ENCODE measurements at places on chromosomes 5 and 9.

DNA sequence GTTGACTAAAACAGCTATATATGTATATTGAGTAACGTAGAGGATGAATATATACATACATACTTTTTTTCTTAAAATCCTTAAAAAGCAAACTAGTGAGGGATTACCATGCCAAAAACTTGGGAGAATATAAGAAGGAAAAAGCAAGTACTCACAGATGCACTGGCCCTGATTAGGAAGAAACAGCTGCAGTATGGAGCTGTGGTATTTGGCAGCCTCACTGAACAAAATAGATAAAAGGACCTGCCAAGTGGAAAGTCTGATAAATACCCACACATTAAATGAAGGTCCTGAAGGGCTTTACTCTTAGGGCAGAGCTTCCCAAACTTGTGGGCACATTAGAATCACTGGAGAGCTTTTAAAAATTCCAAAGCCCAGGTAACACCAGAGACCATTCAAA is 80.6 kb downstream of the FEM1C start:
- no peak for DNase-seq

DNA sequence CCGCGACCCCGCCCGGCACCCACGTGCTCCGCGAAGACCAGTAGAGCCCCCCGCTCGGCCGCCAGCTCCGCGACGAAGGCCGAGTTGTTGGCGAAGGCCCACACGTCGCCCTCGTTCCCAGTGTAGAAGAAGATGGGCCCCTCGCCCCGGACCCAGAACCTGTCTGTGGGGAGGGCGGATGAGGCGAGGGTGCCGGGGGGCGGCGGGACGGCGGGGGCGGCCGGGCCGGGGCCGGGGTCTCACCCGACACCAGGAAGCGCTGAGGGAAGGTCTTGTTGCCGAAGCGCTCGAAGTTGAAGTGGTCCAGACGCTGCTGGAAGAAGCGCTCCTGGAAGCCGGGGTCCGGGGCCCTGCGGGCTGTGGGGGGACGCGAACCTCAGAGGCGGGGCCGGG is 317 bp downstream of the DPP7 start:
- no peak for DNase-seq

- DNase-seq, result no peak
Observed at GRCh38 chr9:113387560-113388230, 10.9 kb upstream of the HDHD3 start.

GRCh38 chr9:20551236-20551635 is 71.1 kb downstream of the MLLT3 start:
- no peak for DNase-seq

DNA sequence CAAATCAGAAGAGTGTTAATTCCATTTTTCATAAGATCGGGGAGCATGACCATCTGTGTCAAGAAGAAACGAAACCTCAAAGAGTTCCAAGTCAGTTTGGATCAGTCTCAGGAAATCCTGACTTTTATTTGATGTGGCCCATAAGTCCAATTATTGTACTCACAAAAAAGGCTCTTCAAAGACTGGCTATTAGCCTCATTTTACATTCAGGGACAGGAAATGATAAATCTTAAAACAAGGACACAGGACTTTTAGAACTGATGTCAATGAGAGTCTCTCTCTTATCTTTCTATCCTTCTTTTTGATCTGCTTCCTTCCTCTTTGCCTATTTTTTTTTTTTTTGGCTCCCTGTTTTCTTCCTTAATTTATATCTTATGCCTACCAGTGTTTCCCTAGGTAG is 43.7 kb upstream of the SHOC1 start:
- DNase-seq, result no peak

DNA sequence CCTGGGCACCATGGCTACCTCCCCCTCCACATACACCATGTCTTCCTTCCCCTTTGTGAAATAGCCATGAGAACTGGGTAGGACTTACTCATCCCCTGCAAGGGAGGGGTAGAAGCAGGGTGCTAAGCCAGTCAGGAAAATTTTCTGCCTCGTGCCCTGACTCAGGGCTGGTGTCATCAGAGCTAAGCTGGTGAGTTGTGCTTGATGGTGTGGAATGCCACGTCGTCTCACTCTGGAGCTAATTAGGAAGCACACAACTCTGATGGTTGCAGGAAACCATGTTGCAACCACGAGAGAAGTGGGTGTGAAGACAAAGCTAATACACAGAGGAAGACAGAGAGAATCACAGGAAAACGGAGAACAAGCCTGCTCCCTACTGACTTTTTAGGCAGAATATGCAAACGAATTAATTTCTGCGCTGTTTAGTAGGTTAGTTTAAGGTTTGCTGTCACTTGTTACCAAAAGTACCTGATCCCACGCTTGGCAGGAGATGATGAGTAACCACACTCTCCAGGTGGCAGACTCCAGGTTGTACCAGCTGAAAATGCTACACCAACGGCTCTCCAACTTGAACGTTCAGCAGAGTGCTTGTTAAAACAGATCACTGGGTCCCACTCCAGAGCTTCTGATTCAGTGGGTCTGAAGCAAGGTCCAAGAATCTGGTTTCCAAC is 54.5 kb downstream of the STK10 start:
- DNase-seq, result no peak

GRCh38 chr9:106622164-106622487 is 240.8 kb upstream of the ZNF462 start:
- DNase-seq, result no peak

DNA sequence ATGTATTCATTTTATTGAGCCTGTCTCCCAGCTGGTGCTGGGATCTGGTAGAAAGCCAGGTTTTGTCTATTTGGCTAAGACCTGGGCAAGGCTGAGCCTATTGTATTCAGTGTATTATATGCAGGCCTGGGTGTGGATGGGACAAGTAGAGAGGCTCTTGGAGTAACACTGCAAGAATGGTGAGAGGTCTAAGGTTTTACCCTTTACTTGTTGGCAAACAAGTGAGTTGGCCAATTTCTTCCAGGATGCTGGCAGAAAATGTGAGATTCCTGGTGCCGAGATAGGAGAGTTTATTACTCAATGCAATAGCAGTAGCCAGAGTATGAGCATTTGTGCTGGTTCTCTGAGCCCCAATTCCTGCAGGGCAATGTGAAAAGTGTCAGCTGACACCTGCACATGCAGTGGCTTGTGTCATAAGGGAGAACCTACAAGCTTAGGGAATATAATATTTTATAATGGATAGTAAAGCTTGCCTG is 141.7 kb upstream of the PRLR start:
- no peak for DNase-seq

- no peak for DNase-seq
Observed at GRCh38 chr5:90135779-90136378, 273.7 kb downstream of the CETN3 start.

- DNase-seq, result no peak
Observed at GRCh38 chr5:131757830-131758519, 38.8 kb downstream of the FNIP1 start.

- DNase-seq, result no peak
Observed at GRCh38 chr5:43638107-43638506, 35.1 kb downstream of the NNT start.

GRCh38 chr5:57626703-57627102 is 144.1 kb upstream of the ACTBL2 start:
- no peak for DNase-seq

GRCh38 chr5:151846765-151847164 is 75.0 kb downstream of the G3BP1 start:
- DNase-seq, result no peak

DNA sequence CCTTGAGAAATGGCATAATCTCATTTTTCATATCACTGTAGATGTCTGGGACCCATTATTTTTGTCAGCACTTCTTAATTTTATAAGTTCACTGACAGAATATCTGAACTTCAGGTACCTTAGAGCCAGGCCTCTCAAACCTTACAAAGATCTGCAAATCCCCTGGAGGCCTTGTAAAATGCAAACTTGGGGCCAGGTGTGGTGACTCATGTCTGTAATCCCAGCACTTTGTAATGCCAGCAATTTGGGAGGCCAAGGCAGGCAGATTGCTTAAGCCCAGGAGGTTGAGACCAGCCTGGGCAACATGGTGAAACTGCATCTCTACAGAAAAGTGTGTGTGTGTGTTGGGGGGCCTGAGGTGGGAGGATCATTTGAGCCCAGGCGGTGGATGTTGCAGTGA is 30.8 kb downstream of the RASGRF2 start:
- DNase-seq, result no peak

- no peak for DNase-seq
Observed at GRCh38 chr5:35924122-35924949, 14.1 kb downstream of the CAPSL start.

- DNase-seq, result no peak
Observed at GRCh38 chr5:175230299-175230698, 213.7 kb downstream of the DRD1 start.

- DNase-seq, result no peak
Observed at GRCh38 chr5:84861306-84861705, 476.6 kb upstream of the EDIL3 start.

GRCh38 chr5:61180886-61181285 is 18.6 kb upstream of the SMIM15 start:
- DNase-seq, result no peak

DNA sequence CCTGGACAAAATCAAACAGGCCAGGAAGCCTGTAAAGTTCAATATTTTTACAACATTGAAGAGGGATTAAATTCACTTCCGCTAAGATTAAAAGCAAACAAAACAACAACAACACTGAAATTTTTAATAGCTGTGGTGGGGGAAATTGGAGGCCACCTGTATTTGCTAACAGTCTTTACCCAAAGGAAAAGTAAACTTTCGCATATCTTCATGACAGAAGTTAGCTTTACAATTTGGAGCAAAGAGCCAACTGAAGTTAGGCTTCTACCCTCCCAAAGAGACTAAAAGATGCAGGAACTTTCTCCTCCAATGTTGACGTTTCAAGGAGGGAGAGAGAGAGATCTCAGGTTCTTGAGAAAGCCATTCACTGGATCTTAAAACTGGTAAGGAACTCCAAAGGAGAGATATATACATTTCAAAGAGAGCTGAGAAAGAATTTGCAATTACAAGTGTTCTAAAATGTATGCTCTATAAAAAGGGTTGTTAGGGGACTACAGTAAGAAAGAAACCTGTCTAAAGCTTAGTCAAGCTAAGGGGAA is 349.2 kb upstream of the CDH9 start:
- DNase-seq, result no peak

GRCh38 chr9:75912951-75913350 is 22.5 kb downstream of the PCSK5 start:
- DNase-seq, result no peak

DNA sequence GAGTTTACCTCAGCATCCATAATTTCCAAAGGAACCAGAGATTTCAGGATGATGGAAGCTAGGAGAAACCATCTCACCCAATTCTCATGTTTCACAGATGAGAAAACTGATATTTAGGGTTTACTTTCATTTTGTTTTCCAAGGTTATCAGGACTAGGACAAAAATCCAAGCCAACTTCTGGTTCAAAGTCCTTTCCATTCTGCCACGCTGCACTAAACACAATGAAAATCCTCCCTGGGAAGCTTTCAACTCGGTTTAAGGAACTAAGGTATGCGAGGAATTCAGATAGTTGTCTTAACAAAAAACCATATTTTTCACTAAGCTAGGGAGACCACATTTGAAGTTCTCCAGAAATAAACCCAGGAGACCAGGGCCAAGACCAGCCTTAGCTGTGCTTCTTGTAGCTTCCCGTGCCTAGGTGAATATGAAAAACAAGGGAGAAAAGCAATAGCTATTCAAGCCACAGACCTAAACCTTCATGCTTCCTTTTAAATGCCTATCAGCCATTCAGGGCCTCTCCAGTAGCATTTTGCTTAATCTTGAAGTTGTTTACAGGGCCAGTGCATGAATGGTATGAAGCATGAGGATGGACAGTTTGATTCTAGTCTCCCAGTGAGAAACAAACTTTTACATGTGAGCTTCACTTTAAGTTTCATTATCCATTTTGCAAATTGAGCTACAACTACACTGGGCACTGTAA is 167.9 kb downstream of the DENND1A start:
- DNase-seq, result no peak

DNA sequence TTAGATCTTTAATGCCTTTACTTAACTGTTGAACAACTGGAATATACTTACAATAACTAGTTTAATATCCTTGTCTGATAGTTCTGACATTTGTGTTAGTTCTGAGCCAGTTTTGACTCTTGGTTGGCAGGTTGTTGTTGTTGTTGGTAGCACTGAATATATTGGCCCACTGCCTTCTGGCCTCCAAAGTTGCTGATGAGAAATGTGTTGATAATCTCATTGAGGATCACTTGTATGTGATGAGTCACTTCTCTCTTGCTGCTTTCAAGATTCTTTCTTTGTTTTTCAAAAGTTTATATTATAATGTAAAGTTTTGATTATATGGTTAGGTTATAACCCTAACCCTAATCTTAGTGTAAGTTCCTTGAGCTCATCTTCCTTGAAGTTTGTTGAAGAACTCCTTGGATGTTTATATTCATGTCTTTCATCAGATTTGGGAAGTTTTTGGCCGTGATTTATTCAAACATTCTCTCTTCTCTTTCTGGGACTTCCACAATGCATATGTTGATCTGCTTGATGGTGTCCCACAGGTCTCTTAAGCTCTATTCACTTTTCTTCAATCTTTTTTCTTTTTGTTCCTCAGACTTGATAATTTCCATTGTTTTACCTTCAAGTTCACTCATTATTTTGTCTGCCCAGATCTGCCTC is 149.7 kb downstream of the FGF18 start:
- no peak for DNase-seq

DNA sequence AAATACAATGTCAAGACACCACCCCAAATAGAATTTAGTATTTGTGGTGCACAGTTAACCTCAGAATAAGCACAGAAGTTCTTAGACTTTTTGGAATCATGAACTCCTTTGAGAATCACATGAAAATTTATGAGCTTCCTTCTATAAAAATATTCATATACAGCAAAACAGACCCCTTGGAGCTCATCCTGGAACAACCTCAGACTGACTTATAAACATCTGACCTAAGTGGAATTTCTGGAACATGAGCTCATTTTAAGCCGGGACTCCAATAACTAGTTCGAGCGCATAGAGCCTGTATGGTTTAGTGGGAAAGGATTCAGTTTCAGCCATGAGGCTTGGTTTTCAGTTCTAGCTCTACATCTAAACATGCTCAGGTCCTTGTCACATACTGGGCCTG is 192.3 kb downstream of the DEPDC1B start:
- DNase-seq, result no peak

GRCh38 chr5:151110992-151111391 is 30.2 kb upstream of the TNIP1 start:
- no peak for DNase-seq

GRCh38 chr9:97504381-97505216 is 3.1 kb downstream of the TMOD1 start:
- no peak for DNase-seq

- DNase-seq, result no peak
Observed at GRCh38 chr9:14312719-14313377, 1.1 kb downstream of the NFIB start.

DNA sequence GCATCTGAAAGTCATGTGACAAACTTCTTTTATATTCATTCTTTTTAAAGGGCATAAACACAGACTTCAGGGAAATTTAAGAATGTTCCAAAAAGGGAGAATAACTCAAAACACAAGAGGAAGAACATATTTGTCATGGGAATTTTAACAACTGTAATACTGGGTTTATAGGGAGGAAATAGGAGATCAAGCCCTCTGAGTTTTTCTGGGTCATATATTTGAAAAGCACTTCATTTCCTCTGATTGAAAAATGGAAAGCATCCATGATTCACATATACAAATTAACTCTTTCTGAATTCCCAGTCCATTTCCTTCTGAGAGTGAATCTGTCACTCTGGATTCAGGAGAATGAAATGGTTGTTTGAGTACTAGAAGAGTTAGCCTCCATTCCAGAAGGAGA is 26.8 kb downstream of the LURAP1L start:
- DNase-seq, result no peak
